ENCODE measurements at places on chromosomes 3 and 15.

DNA sequence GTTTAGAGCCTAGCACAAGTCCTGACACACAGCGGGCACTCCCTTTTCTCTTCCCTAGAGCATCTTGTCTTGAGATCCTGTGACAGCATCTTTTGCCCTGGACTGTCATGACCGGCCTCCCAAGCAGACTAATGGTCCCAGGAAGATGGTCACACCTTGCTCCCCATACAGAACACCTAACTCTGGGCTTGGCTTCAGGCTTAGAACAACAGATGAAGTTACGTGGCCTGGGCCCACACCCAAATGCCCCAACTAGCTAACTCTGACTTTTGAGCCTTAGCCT, 781 bp upstream of the IP6K1 start:
- no peak for DNase-seq

- DNase-seq = no peak
Measured at GRCh38 chr3:56826831-56827722, 25.3 kb upstream of the ARHGEF3 start.

DNA sequence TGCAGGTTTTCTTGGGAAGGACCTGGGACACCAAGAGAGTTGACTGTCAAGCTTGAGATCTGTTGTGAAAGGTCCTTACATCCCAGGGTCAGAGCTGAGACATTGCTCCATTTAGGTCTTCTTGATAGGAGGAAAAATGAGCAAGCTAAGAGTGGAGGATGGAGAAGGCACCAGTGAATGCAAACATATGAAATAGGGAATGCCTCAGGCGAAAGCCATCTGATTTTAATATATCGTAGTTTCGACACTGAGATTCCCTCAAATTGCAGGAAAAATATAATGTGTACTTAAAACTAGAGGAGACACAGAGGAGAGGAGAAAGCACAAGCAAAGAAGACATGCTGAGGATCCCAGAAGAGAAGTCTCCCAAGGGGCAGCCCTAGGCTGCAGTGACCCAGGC, 85.5 kb downstream of the TM4SF4 start:
- no peak for DNase-seq

GRCh38 chr3:1380926-1381646, 288.3 kb downstream of the CNTN6 start:
- DNase-seq = no peak

DNA sequence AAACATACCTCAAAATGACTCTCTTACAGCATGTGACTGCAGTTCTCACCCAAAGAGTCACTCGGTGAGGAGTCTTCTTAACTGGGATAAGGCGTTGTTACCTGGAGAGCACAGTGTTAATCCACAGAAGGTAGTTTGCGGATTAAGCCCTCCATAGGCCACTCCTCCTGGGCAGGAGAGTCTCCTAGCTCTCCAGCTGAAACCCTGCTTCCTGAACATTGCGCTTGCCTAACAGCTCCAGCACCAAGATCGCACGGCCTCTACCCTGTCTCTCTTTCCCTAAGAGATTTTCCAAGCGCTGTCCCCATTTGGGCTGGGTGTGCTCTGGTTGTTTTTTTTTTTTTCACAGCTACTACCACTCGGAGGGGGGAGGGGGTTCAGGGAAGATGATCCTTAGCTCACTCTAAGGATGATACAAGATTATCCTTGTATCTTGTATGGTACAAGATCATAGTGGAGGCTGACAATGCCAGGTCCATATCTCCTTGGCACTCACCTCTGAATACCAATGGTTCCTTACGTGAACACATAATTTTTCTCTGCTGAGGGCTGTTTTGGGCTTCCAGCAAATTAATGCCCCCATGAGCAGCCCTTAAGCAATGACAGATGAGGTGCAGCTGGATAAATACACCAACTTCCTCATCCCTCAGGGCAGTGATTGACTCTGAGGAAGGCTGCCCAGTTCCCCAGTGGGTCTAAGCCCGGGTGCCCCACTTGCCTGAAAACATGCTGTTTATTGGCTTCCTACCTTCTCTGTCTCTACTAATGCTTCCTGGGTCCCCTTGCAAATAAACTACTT, 185.2 kb upstream of the TSC22D2 start:
- no peak for DNase-seq

DNA sequence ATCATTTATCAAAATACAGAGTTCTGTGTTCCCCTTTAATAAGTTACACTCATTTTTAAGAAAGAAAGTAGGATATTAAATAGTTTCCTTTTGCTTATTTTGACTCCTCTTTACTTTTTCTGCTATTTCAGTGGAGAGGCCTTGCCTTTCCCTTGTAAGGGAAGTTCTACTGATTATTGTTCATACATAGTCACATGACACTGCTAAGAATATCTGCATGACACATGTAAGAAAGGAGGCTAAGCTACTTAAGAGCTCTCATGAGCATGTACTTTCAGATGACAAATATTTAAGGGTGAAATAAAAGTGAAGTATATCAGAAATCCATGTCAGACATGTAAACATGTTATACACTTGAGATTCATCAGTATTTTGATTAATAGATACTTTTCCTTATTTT, 39.0 kb downstream of the MYRIP start:
- no peak for DNase-seq

GRCh38 chr3:2656806-2657777, 453.1 kb downstream of the IL5RA start:
- DNase-seq = no peak

- no peak for DNase-seq
Measured at GRCh38 chr3:124826703-124827102, 60.5 kb downstream of the ITGB5 start.

GRCh38 chr3:13629644-13630043, 80.7 kb downstream of the FBLN2 start:
- DNase-seq = no peak

DNA sequence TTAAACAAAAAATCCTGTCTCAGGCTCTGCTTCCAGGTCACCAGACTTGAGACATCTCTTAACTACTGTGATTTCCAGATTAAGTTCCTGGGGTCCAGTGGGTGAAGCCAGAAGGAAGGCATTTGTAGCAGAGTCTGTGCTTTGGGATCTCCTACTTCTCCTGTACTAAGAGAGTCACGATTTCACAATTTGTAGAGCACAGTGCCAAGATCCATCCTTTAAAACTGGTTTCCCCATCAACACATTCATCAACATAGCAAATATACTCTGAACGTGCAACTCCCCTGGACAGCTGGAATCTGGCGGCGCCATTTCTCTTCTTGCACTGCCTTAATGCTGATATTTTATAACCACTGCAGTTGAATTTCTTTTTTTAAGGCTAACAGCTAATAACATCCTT, 33.2 kb downstream of the CDCP1 start:
- DNase-seq = no peak

DNA sequence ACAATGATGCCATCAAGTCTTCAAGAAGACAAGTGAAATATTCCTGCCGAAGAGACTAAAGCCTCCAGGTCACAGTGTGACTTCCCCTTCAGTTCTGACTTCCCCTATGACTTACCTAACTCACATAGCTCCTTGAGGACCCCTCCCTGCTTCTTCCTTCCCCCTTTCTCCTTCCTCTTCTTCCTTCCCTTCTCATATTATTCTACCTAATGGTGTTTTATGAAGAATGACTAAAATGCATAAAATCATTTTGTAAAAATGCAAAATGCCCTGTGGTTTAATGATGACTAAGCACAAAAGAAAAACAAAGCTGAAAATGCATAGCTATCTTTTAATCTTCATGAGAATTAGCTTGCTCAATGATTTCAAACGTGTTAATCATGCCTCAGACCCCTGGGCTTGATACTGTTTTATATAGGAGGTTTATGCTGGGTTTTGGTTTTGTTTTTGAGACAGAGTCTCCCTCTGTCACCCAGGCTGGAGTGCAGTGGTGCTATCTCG, 26.1 kb upstream of the TM4SF4 start:
- no peak for DNase-seq

DNA sequence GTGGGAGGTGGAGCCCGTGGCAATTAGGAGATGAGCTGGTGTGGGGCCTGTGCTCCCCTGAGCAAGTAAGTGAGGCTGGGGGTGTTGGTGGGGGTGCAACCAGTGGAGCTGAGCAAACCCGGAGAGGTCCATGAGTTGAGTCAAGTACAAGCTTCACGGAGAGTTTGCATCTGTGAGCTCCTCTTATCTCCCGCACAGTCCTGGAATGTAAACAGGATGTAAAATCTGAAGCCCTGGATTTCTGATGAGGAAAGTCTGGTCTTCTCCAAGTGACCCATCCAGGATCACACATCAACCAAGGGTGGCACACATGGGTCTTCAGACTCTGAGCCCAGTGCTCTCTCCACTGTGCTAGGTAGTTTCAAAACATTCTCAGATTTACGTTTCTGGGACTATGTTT, 67.8 kb downstream of the LSM3 start:
- DNase-seq = no peak

DNA sequence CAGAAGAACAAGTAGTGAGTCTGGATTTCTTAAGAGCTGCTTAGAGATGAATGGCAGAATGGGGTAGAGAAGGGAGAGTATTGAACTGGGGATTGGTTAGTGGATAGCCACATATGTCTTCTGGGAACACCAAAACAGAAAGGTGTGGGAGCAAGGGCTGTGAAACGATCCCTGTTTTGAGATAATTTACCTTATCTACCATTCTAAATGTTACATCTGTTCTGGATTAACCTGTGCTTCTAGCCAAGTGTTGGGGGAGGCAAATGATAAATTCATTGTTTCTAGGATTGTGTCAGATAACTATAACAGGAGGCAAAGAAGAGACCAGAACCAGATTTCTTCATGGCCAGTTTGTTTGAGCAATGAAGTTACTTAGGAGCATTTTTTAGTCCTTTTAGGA, 8.4 kb downstream of the NR1D2 start:
- DNase-seq = no peak

DNA sequence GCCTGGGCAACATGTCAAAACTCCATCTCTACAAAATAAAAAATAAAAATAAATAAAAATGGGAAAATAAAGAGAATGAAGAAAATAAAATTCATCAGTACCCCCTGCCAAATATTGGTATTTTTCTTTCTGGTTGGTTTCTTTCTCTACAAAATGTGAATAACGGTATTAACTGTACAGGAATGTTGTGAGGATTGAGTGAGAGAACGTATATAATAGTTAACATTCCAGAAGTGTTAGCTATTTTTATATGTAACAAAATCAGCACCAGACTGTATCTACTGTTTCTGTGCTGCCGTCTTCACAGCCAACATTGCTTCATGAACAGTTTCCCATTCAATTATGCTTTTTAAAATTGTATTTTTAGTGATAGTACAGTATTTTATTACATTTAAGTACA, 25.5 kb upstream of the RNU6-1 start:
- no peak for DNase-seq

DNA sequence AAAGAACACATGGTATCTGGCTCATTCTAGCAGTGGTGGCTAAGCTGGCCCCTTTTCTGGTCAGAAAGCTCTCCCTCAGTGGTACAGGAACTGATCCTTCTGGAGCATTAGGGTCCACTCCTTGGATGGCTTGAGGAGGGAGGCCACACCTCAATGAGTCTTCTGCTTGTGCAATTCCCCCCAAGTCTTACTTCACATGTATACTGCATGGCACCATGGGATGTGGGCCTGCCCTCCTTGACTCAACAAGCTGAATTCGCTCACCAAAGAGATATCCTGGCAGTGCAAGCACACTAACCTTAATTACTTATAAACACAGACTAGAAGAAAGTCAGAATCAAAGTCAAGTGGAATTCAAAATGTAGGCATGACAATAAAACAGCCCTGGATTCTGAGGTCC, 133.8 kb upstream of the SLC2A2 start:
- no peak for DNase-seq

DNA sequence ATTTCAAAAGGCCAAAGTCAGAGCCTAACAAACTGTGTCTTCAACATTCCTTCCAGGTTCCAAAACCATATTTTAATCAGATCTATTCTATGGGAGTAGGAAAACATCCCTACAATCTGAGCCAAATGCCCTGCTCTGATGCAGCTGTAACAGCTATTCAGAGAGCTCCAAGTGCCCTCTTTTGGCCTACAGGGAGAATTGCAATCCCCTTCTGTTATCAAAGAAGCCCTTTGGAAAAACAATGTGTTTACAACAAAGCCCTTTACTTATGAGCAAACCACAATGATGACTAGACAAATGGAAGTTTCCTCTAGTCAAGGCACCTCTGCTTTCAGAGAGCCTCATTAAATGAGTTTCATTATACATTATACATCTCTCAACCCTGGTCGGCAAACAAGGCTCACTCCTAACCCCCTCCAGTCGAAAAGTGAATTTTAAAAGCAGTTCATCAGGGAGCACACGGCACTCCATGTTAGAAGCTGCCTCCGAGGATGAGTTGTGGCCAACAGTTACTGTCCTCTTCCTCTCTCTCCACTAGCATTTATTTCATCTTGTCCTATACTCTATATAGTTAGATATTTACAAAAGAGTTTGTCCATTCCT, 42.6 kb upstream of the TMCO5A start:
- DNase-seq = no peak

- DNase-seq = no peak
Measured at GRCh38 chr3:14019459-14019858, 105.2 kb downstream of the CHCHD4 start.

GRCh38 chr15:48145923-48146322, 25.1 kb downstream of the SLC24A5 start:
- no peak for DNase-seq

- no peak for DNase-seq
Measured at GRCh38 chr3:116920826-116921610, 211.4 kb downstream of the TUSC7 start.

DNA sequence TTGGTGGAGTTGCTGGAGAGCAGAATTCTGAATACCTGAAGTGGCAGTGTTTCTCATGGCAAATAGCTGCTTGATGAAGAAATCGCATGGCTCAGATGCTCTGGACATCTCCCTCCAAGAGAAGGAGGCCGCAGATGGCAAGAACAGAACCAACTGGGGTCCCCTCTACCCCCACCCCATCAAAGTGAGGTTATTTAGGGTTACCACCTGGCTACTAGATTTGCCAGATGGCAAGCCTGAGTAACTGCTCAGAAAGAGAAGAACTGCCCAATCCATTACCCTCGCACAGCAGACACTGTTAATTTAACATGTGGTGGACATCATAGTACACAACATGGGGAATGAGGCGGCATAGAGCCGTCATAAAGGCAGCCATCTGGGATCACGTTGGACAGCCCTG, 30.5 kb upstream of the LIPC start:
- no peak for DNase-seq

DNA sequence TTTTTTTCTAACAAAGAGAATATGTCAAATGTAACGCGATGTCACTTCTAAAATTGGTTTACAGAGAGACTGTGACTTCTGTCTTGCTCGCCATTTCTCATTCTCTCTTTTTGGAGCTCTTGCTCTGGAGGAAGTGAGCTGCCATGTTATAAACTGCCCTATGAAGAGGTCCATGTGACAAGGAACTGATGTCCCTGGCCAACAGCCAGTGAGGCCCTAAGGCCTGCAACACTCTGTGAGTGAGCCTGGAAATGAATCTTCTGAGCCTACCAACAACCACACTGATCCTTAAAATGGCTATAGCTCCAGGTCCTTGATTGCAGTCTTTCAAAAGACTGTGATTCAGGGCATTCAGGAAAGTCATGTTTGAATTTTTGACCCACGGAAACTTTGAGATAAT, 49.9 kb downstream of the NMD3 start:
- no peak for DNase-seq

GRCh38 chr15:44530653-44531052, 6.3 kb upstream of the EIF3J start:
- DNase-seq = no peak
